ENCODE measurements at places on chromosomes 2 and 18.

DNA sequence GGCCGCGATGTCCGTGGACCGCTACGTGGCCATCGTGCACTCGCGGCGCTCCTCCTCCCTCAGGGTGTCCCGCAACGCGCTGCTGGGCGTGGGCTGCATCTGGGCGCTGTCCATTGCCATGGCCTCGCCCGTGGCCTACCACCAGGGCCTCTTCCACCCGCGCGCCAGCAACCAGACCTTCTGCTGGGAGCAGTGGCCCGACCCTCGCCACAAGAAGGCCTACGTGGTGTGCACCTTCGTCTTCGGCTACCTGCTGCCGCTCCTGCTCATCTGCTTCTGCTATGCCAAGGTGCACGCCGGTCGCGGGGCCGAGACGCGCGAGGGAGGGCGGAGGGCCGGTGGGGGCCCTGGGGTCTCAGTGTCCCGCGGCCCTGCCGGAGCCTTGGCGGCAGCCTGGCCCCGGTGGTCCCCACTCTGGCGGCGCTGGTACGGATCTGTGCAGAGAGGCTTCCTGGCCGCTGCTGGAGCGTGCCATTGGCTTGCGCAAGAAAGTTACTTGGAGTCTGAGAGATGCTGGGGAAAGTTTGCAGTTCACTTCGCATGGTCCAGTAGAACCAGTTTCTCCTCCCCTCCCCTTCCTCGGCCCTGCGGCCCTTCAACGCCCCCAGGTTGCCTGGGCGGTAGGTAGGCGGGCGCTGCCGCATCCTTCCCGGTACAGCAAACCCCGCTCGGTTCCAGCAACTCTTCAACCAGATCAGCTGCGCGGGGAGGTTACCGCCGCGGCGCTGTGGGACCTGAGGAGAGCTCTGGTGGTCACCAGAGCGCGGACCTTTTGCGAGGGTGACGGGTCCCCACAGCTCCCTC, 1.5 kb downstream of the GALR1 start:
- DNase-seq: no peak

DNA sequence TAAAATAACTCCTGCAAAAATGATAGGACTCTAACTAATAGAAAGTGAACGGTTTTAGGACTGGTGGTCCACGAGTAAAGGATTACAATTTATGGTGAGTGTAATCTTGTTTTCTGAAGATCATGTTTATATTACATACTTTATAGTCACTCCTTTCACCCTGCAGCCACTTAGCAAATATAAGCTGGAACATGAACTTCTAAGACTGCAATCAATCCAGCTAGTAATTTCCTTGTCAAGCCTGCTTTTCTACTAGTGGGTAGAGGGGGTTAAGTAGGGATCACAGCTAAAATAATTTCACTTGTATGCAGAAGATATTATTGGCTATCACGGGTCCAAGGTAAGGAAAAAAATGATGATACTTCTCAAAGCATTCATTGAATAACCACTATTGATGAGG, 125.5 kb upstream of the NETO1 start:
- DNase-seq: no peak

DNA sequence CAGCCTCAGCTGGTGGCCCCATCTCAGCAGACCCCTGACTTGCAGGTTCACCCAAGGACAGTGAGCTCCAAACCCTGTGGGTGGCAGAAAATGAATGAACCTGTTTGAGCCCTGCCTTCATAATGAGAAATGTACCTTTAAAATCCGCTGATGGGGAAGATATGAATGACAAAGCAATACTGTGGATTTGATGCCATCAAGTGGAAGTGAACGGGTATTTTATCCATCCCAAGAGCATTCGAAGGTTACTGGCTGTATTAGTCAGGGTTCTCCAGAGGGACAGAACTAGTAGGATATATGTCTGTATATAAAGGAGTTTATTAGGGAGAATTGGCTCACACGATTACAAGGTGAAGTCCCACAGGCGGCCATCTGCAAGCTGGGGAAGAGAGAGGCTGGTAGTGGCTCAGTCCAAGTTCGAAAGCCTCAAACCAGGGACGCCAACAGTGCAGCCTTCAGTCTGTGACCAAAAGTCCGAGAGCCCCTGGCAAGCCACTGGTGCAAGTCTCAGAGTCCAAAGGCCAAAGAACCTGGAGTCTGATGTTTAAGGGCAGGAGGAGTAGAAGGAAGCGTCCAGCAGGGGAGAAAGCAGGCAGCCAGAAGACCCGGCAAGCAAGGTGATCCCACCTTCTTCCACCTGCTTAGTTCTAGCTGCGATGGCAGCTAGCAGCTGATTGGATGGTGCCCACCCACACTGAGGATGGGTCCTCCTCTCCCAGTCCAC, 32.1 kb downstream of the TOGARAM2 start:
- DNase-seq: no peak

- no peak for DNase-seq
Observed at GRCh38 chr2:160492401-160493226, 993 bp downstream of the RBMS1 start.

GRCh38 chr2:78734221-78734620, 291.3 kb upstream of the REG3G start:
- no peak for DNase-seq

DNA sequence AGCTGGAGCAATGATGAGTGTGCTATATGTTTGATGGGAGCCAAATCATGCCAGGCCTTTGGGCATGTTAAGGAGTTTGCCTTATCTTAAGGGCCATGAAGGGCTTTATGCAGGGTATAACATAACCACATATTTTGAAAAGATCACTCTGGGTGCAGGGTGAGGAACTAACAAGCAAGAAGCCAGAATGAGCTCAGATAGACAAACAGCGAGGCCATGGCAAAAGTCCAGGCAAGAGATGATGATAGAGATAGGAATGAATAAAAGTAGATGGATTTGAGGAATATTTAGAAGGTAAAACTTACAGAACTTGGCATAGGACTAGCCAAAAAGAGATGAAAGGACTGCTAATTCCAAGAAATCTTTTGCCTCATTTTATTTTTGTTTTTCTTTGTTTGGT, 6.7 kb downstream of the GALNT3 start:
- DNase-seq: no peak

GRCh38 chr18:3607309-3608098, 157.5 kb downstream of the TGIF1 start:
- no peak for DNase-seq

GRCh38 chr18:69044215-69044614, 246.3 kb downstream of the CCDC102B start:
- DNase-seq: no peak

DNA sequence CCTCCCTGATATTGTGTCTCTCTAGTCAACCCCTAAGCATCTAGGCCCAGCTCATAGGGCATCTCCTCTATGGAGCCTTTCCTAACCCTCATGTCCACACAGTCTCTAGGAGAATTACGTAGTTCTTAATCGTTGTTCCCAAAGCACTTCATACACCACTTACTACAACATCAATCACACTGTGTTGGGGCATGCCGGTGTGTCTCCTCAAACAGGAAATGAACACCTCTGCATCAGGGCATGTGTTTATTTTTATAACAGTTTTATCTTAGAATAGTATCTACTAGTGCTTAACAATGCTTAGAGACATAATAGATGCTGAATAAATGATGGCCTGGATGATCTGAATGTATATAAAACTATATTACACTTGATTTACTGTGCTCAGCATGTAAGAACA, 19.7 kb downstream of the CYP1B1 start:
- no peak for DNase-seq

- no peak for DNase-seq
Observed at GRCh38 chr2:649426-650342, 27.5 kb downstream of the TMEM18 start.

- no peak for DNase-seq
Observed at GRCh38 chr18:47788621-47789020, 141.8 kb downstream of the SMAD2 start.

DNA sequence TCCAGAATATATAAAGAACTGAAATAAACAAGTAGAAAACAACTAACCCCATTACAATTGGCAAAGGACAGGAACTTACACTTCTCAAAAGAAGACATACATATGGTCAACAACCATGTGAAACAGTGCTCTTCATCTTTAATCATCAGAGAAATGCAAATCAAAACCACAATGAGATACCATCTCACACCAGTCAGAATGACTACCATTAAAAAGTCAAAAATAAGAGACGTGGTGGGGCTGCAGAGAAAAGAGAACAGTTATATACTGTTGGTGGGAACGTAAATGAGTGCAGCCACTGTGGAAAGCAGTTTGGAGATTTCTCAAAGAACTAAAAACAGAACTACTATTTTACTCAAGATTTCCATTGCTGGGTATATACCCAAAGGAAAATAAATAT, 1696.3 kb upstream of the TMEFF2 start:
- DNase-seq: no peak

- DNase-seq: no peak
Observed at GRCh38 chr2:178819147-178819875, 12.1 kb upstream of the TTN start.

GRCh38 chr2:120817136-120817955, 81.7 kb downstream of the GLI2 start:
- no peak for DNase-seq

- no peak for DNase-seq
Observed at GRCh38 chr18:74540652-74541421, 6.5 kb downstream of the CNDP1 start.

Data from nucleus accumbens (tissue), 56 donors.